ENCODE measurements at places on chromosomes 7 and 10.

DNA sequence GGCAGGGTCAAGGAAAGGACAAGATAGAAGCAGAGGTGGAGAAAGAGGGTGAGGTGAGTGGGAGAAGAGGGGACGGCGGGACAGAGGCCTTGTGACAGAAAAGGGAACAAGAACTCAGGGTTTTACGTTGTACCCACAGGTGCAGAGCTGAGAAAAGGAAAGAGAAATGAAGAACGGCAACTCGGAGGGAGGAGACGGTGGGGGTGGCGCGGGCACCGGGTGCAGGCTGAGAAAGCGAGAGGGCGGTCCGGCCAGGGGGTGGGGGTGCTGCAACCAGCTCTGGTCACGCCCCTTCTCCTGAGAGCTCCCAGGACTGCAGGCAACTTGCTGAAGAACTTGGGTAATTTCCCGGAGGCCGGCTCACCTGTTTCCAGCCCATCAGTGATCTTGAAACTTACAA lies 65.3 kb downstream of the CARD11 start:
- no peak for DNase-seq

- DNase-seq = no peak
These were observed 195.0 kb downstream of the DNAJC1 start for GRCh38 chr10:21808550-21808949.

GRCh38 chr10:31317652-31318381 lies 1.2 kb upstream of the ZEB1 start:
- no peak for DNase-seq

- no peak for DNase-seq
These were observed 257.8 kb downstream of the PCLO start for GRCh38 chr7:82904871-82905270.

DNA sequence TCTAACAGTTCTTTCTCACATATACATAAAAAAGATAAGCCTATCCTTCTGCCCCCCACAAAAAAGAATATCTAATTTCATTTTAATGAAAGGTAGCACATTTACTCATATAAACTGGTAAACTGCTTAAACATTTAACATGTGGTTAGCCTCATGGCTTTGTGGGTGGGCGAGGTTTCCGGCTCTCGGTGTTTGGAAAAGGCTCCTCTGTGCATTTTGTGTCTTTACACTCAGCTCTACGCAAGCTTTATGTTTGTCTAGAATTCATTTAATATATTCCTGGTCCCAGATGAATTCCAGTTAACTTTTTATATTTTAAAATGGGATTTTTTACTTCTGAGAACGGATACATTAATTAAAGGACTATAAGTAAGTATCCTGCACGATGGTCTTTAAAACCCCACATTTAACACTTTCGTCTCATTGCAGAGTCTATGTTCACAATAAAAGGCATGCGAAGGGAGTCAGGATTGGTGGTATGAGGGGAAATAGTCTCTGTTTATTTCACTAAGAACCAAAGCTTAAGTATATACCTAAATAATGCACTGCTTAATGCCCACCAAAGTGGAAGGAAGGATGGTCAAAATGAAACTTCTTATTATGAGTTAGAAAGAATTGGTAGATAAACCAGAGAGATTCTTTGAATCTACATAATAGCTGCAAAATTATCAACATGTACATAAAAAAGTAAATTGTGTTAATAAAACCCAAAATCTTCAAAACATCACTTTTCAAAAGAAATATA lies 197.2 kb downstream of the CRPPA start:
- no peak for DNase-seq

- no peak for DNase-seq
These were observed 164.9 kb upstream of the INHBA start for GRCh38 chr7:41867639-41868280.

- no peak for DNase-seq
These were observed 629.3 kb upstream of the NRP1 start for GRCh38 chr10:33963729-33964128.

DNA sequence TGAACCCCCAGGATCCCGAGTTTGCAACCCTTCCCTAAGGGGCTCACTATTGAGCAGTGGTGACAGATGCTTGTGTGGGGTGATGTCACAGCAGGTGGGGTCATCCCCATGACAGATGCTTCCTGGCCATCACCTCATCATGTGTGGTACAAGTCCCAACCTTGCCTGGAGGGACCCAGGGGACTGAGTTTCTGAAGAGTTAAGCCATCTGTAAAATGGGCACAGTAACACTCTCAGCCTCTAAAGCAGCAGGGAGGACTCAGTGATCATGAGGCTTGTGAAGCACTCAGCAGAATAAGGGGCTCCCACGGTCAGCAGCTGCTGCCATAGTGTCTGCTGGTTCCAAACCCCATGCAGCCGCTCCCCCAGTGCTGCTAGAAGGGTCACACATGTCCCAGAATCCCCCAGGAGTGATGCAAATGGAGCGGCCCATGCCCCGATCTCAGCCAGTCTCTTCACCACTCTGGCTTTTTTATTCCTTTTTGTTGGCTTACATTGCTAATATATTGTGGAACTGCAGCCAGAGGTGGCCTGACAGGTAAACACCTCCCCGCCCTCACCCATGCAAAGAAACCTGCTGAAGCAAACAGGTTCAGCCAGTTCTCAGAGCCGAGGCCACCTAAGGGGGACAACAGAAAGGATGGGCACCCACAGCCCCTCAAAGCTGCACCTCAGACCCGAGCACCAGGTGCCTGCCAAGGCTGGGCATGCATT lies 102.1 kb upstream of the PDGFA start:
- DNase-seq = no peak

DNA sequence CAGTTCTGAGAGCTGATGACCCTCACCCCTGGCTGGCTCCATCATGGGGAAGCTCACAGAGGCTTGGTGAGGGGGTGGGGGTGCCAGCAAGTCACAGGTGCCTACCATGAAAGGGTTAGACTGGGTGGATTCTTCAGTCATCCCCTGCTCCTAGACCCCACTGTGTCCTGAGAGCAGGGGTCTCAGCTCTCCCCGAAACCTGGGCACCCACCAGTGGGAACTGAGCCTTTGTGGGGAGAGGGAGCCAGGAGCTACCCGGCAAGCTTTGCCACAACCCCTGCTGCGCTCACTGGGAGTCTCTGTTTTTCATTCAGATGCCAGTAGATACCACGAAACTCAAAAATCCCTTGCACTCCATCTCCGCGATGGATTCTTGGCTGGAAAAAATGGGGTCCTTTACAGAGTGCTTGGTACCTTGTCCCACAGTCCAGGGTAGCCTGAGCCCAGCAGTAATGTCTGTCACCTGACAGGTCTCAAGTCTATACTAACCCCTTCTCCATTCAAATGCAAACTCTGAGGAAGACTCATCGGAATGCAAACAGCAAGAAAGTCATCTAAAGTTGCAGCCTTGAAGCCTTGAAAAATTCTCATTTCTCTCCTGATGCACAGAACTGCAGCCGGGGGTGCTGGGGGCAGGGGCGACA lies 48.9 kb upstream of the ENO4 start:
- DNase-seq = no peak

DNA sequence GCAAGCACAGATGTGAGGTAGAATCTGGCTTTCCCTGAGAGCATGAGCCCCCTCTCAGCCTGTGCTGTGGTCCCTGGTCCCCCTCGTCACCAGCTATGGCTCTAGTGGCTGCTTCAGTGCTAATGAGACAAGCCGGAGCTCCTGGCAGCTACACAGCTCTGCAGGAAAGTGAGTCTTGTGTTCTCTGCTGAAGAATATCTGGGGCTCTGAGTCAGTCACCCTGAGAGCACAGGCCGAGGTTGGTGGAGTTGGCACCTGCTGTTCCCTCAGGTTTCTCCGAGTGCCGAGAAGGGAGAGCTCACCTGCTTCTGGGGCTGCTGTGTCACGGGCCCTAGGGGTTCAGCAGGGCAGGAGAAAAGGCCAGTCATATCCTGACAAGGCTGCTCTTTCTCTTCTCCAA lies 37.2 kb upstream of the GJD4 start:
- DNase-seq = no peak

GRCh38 chr7:77783545-77783944 lies 14.7 kb downstream of the TMEM60 start:
- no peak for DNase-seq

Measured in hepatic stellate cell (primary cell).